Activated CD4-positive, CD25-positive, alpha-beta regulatory T cell treated with anti-CD3 and anti-CD28 coated beads, Interleukin-2, amount 50 U/mL, for 24 hours (primary cell): ENCODE measurements at places on chromosomes 6 and 20.
A peak's percentile ranks its signal among the peaks of the same experiment; 100 is the strongest.

DNA sequence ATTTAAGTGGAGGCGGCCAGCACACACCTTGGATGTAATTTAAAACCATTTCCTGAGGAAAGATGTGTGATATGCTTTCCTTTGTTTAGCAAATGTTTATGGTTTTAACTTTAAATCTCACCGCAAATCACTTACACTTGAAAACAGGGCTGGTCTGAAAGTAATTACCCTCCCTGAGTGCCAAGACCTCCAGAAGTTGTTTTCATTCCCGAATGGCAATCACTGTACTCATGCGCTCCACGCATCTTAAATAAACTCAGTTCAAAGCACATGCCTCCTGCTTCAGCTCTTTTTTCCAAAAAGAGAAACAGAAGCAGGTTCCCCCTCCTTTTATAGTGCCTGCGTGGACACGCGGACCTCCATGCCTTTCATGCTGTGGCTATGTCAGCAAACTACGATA lies 224.0 kb downstream of the SMOC2 start:
- no peak for ATAC-seq

DNA sequence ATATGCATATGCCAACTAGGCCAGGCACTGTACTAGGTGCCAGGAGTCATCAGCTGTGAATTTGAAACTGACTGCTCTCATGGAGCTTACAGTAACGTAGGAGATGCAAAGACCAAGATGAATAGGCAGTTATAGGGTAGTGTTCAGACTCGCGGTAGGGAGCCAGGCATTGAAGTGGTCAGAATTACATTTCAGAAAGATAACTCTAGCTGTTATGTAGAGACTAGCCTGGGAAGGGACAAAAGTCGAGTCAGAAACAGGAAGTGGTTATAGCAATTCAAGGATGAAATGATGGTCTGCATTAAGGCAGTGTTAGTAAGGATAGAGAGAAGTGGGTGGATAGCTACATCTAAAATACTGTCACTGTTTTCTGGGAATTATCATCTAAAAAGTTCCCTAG lies 56.6 kb downstream of the PCMT1 start:
- no peak for ATAC-seq

GRCh38 chr6:80605165-80605989 lies 498.9 kb downstream of the BCKDHB start:
- no peak for ATAC-seq

DNA sequence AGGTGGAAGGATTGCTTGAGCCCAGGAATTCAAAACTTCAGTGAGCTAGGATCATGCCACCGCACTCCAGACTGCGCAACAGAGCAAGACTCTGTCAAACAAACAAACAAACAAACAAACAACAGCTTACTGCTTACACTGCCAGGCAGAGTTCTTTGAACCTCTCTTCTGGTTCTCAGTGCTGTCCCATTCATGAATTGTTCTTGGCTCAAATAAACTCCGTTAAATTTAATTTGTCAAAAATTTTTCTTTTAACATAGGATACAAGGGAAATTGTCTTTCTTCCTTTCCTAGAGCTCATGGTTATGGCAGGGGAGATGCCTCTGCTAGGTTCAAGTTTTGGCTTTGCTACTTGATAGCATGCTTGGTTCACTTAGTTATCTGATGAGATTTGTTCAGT lies 29.7 kb upstream of the RFPL4B start:
- no peak for ATAC-seq

DNA sequence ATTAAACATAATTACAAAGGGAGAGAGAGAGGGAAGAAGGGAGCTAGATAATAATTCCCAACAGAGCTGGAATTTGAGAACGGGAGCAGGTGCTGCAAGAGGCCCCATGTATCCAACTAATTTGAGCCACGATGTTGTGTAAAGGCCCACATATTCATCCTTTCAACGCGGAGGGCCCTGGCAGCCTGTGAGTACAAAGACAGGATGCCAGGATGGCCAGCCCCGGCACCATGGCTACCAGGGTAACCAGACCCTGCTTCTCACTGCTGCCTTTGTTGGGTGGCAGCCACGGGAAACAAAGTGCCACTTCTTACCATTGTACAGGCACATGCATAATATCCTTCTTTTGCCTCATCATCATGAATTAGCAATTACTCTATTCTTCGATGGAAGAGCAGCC lies 492.0 kb upstream of the NRSN1 start:
- no peak for ATAC-seq

- no peak for ATAC-seq
Measured at GRCh38 chr20:37807471-37808232, 95.3 kb upstream of the VSTM2L start.

DNA sequence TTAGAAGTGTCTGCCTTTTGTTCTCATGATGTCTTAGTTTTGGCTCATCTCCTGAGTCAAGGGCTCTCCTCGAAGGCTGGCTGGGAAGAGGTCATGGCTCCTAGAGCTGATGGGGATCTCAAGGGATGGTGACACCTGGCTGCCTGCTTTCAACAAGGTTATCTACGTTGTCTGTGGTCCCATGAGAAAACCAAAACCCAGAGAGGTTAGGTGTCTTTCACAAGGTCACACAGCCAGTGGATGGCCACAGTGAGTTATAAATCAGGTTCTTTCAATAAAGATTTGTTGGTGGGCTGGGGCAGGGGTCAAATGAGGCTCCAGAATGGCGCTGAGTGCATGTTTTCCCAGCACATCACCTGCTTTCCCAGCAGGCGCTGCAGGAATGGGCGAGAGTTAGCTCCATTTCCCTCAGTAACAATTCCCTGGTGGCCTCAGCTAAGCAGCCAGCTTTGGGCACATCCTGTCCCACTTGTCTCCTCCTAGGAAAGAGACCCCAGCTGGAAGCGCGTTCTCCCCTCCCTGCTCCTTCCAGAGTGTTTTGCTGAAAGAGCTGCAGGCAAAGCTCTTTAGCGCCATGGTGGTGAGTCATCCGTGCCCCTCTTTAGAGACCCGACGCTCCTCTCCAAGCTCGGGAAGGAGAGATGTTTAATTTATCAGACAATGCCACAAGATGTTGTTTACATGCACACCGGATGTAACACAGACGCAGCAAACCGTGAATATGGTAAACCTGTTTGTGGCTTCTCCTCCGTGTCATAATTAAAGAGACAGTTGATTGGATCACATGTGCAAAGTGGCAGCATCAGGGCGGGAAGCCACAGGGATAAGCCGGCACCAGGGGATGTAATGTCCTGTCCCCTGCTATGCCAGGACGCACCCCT lies 109.7 kb downstream of the LRFN2 start:
- no peak for ATAC-seq

GRCh38 chr6:142947714-142948480 lies 2.9 kb upstream of the HIVEP2 start:
- ATAC-seq, result no peak

DNA sequence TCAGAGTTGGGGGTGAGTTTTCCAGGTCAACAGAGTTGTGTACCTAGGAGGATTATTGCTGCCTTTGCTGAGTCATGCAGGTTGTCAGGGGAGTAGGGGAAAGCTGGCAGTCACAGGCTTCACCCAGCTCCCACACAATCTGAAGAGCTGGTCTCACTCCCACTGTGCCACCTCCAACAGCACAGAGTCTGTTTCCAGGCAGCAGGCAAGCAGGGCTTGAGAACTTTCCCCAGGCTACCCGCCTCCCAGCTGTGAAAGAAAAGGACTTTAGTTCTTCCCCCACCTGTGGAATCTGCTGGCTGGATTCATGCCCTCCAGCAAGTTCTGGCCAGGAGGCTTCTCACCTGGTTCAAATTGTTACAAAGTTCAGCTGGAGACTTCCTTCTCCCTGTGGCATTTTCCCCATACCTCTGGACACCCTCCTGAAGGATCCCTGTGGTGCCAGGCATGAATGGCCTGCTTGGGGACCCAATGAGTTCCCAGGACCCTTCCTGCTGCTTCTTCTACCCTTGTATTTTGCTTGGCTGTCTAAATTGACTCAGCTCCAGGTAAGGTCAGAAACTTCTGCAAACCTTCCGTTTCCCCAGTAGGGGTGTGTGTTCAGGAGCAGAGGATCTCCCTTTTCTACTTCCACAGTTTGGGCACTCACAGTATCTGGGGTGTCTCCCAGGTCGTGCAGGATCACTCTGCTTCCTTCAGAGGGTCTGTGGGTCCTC lies 378.1 kb upstream of the MAN1A1 start:
- no peak for ATAC-seq

DNA sequence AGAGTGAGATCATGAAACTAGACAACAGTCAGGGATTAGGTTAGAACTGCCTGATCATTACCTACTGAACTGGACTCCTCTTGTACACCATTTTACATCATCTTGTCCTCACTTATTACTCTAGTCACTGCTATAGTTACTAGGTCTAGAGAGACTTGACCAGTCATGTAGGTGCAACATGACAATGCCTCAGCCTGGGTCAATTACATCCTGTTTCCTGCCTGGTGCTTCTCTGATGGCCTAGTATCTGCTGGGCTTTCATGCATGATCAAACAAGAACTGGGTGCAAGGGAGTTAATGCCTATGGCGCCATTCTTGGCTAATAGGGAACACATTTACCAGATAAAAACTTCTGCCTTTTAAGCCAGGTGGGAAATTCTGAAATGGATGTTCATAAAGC lies 39.2 kb upstream of the MMS22L start:
- ATAC-seq, result no peak

- no peak for ATAC-seq
Measured at GRCh38 chr20:62723351-62723750, 14.7 kb downstream of the NTSR1 start.

GRCh38 chr6:135941275-135942025 lies 89.9 kb downstream of the PDE7B start:
- ATAC-seq, result no peak

DNA sequence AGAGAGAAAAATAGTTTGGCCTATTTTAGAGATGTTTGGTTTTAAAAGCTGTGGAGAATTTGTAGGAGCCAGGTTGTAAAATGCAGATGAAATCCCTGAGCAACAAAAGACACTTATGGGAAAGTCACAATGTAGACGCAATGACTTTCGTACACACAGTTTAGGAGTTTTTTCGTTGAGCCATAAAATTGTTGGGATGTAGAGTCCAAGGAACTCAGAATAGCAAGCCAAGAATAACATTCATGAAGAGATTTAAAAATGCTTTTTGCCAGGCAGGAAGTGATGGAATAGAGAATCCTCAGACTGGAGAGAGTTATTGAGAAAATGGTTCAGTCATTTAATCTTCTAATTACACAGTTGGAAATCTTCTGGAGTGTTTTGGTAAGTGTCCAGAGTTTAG lies 11.5 kb upstream of the PROKR2 start:
- ATAC-seq, result no peak

GRCh38 chr20:35311409-35311808 lies 19.2 kb upstream of the FAM83C start:
- peak; percentile 90 for ATAC-seq

DNA sequence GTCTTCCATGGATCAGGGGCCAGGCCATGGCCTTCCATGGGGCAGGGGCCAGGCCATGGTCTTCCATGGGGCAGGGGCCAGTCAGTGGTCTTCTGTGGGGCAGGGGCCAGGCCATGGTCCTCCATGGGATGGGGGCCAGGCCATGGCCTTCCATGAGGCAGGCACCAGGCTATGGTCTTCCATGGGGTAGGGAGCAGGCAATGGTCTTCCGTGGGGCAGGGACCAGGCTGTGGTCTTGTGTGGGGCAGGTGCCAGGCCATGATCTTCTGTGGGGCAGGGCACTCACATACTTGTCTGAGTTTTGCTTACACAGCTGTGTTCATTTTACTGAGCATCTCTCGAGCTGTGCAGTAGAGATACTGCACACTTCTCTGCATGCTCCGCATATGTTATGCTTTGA lies 57.3 kb upstream of the THBS2 start:
- peak; percentile 32 for ATAC-seq

- peak; percentile 56 for ATAC-seq
Measured at GRCh38 chr6:25118038-25118437, 161.1 kb upstream of the CARMIL1 start.

- no peak for ATAC-seq
Measured at GRCh38 chr20:64146301-64146935, 17.8 kb upstream of the MYT1 start.

GRCh38 chr20:19603376-19603750 lies 154.7 kb upstream of the RIN2 start:
- ATAC-seq, result no peak

GRCh38 chr20:12057778-12058177 lies 140.1 kb downstream of the BTBD3 start:
- no peak for ATAC-seq

DNA sequence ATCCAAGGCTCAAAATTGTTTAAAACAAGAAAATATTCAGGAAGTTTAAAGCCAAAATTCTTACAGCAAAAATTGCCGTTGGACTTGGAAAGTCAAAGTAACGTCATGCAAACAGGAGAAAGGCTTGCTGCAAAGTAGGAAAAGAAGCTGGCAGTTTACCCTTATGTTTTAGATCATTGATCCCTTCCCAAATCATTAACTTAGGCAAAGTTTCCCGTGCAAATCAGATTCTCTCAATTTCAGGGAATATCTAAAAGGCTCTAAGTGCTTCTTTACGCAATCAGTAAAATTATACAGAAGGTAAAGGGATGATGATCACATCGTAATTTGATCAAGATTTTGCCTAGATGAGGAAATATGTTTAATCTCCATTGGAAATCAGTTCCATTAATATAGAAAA lies 197.5 kb downstream of the ALDH8A1 start:
- no peak for ATAC-seq

GRCh38 chr20:11549172-11550103 lies 368.3 kb upstream of the BTBD3 start:
- ATAC-seq, result no peak

DNA sequence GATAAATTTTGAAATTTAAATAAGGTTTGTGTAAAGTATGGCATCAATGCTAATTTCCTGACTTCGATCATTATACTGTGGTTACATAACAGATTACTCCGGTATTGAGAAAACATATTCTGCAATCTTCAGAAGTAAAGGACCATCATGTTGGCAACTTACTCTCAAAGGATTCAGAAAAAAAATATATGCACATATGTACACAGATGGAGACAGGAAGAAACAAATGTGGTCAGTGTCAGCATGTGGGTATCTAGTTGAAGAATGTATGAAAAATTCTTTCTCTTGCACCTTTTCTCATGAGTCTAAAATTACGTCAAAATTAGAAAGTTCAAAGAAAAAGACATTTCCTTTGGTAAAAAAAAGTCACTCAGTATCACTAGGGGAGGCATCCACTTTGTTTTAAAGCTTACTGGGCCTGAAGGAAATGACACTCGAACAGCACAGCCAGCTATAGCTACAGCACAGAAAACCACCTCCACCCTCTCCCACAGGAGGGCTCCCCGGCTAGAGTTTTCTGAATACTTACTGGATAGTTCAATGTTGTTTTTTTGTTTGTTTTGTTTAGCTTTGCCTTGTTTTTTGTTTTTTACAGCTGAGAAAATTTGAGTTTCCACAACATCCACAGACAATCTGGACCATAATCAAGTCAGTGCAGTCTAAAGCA lies 317.2 kb upstream of the AGPAT4 start:
- no peak for ATAC-seq

DNA sequence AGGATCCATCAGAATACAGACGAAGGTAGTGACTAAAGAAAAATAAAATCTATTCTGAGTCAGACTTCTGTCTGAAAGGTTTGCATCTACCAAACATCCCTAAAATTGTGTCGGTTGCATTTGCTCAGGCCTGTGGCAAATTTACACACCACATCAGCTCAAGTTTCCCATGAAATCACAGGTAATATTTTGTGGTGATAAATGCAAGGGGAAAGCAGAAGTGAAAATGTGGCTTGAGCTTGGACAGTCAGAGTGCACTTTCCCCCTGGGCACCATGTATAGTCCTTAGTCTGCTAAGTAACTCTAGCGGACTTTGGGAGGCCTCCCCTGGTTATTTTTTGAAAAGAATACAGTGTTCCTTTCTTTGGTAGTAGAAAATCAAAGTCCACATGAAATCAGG lies 159.1 kb downstream of the PKHD1 start:
- no peak for ATAC-seq
